ENCODE measurements at places on chromosomes 6 and 20. TPM values are rescaled to one million over a fixed set of nuclear protein-coding genes. Genes with fewer than 3 reads are reported as not detected.

Gene SPTLC3
- polyA plus RNA-seq, result 2.7 TPM

Gene MAFB
- polyA plus RNA-seq, result 0.14 TPM

GRCh38 chr6:37050045-37050853, 44.8 kb downstream of the FGD2 start:
- DNase-seq, result no peak

Gene NMBR
- 0.15 TPM for polyA plus RNA-seq

- peak; percentile 2 for DNase-seq
Measured at GRCh38 chr6:130075879-130076460, 57.6 kb downstream of the L3MBTL3 start.

DNA sequence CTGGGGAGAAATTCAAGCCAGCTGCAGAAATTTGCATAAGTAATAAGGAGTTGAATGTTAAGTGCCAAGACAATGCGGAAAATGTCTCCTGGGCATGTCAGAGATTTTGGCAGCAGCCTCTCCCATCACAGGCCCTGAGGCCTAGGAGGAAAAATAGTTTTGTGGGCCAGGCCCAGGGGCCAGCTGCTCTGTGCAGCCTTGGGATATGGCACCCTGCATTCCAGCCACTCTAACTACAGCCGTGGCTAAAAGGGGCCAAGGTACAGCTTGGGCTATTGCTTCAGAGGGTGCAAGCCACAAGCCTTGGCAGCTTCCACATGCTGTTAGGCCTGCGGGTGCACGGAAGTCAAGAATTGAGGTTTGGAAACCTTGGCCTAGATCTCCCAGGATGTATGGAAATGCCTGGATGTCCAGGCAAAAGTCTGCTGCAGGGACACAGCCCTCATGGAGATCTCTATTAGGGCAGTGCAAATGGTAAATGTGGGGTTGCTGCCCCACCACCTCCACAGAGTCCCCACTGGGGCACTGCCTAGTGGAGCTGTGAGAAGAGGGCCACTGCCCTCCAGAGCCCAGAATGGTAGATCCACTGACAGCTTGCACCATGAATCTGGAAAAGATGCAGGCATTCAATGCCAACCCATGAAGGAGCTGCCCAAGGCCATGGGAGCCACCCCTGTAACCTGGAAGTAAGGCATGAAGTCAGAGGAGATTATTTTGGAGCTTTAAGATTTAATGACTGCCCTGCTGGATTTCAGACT, 126.5 kb downstream of the DTNBP1 start:
- DNase-seq, result no peak

DNA sequence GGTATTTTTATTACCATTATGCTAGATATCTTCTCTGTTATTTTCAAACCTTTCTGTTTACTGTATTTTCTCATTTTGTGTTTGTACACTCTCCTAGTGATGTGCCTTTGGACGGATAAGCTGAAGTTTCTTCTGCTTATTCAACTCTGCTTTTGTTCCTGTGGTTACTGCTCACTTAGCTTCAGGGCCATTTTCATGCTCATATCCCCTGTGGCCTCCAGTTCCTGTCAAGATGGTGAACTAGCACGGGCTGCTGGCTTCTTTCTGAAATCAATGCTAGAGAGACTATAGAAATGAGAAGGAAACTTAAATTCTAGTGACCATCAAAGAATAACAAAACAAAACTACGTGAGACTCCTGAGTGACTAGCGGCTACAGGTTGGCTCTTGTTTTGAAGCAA, 6.8 kb upstream of the CST8 start:
- DNase-seq, result no peak

GRCh38 chr6:147586044-147586443, 77.6 kb downstream of the SAMD5 start:
- no peak for DNase-seq

DNA sequence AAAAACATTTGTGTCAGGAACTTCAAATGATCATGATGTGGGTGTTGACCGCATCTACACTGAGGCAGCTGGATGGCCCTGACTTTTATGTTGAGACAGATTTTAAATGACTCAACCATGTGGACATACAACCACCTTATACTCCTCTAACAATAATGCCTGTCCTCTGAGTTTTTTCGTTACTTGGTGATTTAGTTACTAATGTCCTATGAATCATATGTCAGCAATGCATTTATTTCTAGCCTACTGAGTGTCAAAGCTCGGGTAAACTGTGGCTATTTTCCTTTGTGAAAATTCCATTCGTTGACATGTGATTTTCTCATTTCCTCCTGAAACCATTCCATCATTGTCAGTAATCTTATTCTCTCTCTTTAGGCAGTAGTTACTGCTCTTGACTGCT, 38.9 kb upstream of the NKX2-4 start:
- no peak for DNase-seq

DNA sequence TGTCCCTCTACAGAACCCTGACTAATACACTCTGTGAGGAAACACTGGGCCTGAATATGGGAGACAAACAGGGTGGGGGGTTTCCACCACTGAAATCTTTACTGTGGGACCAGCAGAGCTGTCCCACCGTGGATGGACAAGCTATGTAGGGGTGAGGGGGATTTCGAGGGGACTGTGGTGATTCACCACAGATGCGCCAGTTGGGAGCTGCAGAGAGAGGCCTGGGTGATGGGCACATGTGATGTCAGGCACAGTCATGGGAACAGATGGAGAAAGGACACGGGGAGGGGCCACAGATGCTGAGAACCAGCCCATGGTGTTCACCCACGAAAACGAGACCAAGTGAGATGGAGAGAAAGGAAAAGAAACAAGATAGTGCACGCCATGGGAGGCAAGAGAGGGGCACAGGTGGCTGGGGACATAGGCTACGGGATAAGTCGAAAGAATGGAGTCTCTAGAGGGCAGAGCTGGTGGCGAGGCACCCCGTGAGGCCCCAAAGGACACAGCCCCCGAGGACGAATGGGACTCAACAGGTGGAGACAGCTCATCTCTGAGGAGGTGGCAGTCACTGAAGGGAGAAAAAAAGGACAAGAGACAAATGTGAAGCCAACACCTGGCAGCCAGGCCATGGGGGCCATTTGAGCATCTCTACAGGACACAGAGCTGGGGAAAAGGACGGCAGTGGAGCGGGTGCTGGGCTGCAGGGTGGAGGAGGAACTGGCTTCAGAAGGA, 10.5 kb upstream of the RAMACL start:
- DNase-seq, result no peak

DNA sequence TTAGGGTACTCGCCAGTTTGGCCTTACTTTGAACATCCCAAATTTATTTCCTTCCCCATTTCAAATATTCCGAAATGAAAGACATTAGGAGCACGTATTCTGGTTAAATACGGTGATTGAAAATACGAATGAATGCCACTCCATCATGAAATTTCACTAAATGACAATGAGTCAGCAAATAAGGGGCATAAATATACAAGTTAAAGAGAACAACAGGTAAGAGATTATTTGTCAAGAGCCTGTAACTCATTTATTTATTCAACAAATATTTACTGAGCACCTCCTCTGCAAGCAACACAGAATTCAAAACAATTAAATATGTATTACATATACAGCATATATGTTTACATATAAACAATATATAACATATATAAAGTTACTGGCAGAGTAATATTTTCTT, 44.8 kb downstream of the MYB start:
- DNase-seq, result no peak

Gene PLCB4
- 18.6 TPM for polyA plus RNA-seq

GRCh38 chr6:41757931-41758640, 10.9 kb upstream of the PGC start:
- no peak for DNase-seq

- no peak for DNase-seq
Measured at GRCh38 chr6:78268591-78269452, 598.5 kb upstream of the IRAK1BP1 start.

DNA sequence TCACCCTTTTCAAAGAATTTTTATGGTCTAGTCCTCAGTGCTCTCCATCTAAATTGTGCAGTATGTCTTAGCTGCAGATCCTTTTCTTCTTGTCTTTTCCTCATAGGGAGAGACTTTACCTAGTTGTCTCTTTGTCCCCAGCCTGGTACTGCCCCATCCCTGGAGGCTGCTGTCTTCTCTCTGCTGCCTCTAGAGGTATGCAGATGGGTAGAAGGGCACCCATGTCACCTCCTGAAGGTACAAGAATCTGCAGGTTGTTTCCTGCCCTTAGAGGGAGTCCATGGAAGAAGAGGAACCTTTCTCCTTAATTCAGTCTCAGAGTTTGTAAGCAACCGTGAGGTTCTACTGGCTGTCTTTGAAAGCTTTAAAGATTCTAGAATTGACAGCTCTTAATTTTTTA, 39.1 kb downstream of the MCM8 start:
- no peak for DNase-seq

Measured in AG04450 (cell line).